ENCODE measurements at places on chromosomes 2 and 18.

DNA sequence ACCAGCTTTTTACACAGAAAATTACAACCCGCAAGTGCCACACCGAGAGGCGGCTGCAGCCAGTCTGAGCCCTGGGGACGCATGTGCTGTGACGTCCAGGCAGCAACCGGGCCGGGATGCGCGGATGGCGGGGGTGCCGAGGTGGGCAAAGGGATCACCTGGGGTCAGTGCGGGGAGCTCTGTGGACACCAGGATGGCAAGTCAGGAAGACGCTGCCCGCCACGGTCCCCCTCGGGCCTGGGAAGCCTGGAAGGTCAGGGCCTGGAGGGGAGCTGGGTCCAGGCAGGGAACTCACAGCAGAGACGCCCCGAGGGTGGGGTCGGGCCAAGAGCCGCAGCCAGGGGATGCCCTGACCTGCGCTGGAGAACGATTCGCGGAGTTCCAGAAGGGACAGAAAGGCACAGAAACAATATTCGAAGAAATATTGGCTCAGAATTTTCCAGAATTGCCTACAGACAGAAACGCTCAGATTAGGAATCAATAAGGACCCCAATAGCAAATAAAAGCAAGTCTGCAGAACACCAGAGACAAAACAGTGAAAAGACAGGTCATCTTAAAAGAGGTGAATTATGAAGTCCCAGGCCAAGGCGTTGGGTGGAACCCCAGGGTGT, 11.7 kb upstream of the KIF1A start:
- DNase-seq, result no peak

DNA sequence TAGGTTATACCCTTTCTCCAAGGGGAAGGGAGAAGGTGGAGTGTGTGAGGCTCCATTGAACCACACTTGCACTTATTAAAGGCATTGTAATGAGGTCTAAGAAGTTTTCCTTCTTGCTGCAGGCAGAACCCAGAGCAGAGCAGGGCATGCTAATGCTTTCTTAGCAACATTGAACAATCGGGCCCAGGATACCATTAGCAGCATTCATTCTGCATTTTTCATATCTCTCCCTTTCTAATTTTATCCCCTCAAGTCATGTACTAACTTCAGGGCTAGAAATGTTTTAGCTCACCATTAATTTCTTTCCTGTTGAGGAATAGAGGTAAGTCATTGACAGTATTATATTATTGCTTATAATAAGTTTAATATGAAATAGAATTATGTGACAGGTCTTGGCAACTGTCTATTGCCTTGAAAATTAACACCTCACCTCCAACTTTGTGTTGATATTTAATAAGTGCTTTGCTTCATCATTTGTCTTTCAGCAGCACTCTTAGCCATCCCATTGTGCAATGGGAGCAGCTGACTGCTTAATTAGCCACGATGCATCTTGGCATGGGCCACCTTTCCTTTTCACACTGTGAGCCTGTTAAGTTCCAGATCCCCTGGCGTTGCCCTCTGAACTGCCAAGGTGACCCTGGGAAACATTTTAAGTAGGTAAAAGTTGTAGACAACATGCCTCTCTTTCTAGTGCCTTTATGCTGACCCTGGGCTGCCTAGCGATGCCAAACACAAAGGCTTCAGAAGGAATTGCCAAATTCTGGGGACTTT, 300.8 kb upstream of the MEX3C start:
- DNase-seq, result no peak

- DNase-seq, result no peak
Observed at GRCh38 chr2:20397811-20398447, 47.3 kb upstream of the PUM2 start.

- no peak for DNase-seq
Observed at GRCh38 chr18:42289526-42289925, 334.5 kb downstream of the PIK3C3 start.

GRCh38 chr2:106944215-106944614, 58.2 kb upstream of the ST6GAL2 start:
- peak; percentile 78 for DNase-seq

DNA sequence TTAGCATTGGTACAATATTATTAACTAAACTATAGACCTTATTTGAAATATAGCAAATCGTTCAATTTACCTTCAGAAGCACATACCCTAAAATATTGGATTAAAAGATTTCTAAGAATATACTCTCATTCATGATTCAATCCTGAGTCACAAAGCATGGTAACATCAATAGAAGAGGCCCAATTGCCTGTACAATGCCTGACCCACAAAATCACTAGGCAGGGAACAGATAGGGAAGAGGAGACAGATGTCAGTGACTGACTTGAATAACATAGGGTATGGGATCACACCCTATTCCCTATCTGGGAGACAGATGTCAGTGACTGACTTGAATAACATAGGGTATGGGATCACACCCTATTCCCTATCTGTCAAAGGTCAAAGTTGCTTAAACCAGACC, 611.6 kb upstream of the VRK2 start:
- DNase-seq, result no peak

- no peak for DNase-seq
Observed at GRCh38 chr2:174327021-174327840, 7.5 kb upstream of the SP9 start.

- DNase-seq, result no peak
Observed at GRCh38 chr2:142285480-142285879, 154.7 kb upstream of the LRP1B start.

GRCh38 chr2:120312860-120313694, 32.9 kb upstream of the INHBB start:
- peak; percentile 64 for DNase-seq

- no peak for DNase-seq
Observed at GRCh38 chr2:9375857-9376428, 47.4 kb downstream of the ITGB1BP1 start.

DNA sequence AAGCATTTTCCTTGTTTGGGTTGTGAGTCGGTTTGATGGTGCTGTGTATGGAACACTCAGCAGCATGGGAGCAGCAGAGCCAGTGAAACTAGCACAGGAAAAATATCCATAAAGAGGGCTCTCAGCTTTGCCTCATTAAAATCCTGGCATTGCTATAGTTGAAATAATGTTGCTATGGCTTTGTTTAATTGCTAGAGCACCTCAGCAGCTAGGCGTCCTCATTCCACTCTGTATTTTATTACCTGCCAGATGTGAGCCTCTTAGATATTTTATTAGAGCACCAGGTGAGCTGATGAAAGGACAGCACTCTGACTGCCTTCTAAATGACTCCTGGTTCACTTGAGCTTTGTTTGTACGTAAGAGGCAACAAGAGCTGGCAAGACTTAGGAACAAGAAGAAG, 232.4 kb downstream of the MTX2 start:
- DNase-seq, result no peak

GRCh38 chr2:167939514-167940345, 307.7 kb downstream of the STK39 start:
- DNase-seq, result no peak

DNA sequence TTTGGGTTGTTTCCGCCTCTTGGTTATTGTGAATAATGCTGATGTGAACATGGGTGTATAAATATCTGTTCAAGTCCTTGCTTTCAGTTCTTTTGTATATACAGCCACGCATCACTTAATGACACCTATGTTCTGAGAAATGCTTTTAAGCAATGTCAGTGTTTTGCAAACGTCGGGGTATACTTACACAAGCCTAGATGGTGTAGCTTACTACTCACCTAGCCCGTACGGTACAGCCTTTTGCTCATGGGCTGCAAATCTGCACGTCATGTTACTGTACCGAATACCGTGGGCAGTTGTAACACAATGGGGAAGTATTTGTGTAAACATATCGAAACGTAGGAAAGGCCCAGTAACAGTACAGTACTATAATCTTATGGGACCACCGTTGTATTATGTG, 12.4 kb downstream of the RALB start:
- DNase-seq, result no peak

DNA sequence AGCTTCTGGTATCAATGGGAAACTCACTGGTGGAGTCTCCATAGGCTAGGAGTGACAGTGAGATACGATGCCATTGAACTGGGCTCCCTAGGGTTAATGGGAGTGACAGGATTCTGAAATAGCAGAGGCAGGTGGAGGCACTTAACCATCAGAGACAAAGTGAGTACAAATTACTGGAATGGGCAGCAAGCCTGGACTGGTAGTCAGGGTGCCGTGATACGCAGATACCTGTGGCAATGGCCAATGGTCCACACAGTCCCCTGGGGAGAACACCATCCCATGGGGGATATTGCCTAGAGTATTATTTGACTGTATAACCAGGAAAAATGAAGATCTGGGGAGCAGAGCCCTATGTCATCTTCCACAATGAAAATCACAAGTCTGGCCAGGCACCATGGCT, 17.3 kb downstream of the CHCHD5 start:
- DNase-seq, result no peak

DNA sequence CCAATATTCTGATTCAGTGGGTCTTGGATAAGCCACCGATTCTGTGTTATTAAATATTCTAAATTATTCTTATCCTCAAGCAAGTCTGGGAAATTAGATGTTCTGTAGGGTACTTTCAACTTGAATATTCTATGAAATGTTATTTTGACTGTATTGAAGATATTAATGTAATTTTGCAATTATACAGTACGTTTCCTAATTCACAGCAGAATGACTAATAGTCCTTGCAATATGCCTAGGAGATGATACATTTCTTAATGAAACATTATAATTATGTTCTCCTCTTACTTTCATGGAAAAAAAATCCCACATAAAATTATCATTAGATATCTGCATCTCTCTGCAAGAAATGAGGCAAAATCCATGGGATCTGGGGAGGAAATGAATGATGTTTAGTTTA, 46.2 kb upstream of the PLA2R1 start:
- no peak for DNase-seq

GRCh38 chr2:9332853-9333245, 90.5 kb downstream of the ITGB1BP1 start:
- DNase-seq, result no peak

GRCh38 chr2:223921204-223921603, 23.9 kb downstream of the WDFY1 start:
- DNase-seq, result no peak

- peak; percentile 74 for DNase-seq
Observed at GRCh38 chr18:27413495-27414401, 228.6 kb upstream of the CHST9 start.

GRCh38 chr18:41036346-41036745, 918.7 kb upstream of the PIK3C3 start:
- no peak for DNase-seq

DNA sequence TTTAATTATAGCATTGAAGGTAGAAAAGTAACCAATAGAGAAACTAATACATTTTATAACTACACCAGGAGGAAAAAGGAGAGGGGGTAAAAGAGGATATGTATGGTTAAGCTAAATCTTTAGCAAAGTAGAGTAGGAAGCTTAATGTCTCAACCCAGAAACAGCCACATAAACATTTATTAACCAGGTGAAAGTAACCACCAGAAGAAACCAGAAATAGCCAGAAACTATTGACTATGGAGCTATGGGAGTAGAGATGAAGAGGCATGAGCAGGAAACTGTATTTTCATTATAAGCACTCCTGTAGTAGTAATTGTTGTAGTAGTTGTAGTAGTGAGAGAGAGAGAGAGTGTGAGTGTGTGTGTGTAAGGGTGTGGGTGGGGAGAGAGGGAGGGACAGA, 617.5 kb upstream of the CHAC2 start:
- DNase-seq, result no peak

GRCh38 chr2:178829981-178830380, 22.8 kb upstream of the TTN start:
- DNase-seq, result no peak

- DNase-seq, result no peak
Observed at GRCh38 chr18:9105420-9105819, 2.9 kb downstream of the NDUFV2 start.

DNA sequence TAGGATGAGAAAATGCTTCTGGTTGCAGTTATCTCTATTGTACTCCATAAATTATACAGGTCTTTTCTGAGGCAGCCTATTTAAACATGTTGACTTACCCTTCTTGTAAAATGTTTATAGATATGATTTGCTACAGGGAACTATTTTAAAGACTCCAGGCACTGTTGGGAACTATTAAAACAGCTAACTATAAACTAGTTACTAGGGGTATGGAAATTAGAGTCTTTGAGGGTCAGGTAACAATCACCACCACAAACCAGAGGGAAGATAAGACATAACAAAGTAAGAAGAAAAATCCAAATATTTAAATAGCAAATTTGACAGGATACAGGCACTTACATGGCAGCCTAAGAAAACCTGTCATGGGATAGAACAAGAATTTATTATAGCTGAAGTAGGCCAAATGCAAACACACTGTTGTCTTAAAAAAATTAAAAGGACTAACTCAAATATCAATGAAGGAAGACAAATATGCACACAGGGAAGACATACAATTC, 251.0 kb upstream of the CWC22 start:
- DNase-seq, result no peak

- no peak for DNase-seq
Observed at GRCh38 chr2:59018737-59019136, 777.6 kb upstream of the FANCL start.

DNA sequence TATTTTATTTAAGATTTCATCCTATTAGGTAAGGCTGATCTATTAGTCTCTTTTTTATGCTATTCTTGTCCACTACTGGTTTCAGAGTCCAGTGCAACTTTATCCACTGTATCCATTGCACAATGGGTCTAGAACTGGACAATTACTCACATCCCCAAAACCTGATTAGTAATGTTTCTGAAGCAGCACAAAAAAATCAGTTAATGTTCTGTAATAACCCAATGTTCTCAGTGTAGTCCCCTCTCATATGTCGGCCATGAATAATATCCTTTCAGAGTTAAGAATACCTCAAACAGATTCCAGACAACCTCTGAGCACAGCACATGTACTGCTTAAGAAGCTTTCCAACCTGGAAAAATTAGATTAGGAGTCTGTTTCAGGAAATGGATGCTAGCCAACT, 29.7 kb downstream of the MGAT4A start:
- DNase-seq, result no peak

DNA sequence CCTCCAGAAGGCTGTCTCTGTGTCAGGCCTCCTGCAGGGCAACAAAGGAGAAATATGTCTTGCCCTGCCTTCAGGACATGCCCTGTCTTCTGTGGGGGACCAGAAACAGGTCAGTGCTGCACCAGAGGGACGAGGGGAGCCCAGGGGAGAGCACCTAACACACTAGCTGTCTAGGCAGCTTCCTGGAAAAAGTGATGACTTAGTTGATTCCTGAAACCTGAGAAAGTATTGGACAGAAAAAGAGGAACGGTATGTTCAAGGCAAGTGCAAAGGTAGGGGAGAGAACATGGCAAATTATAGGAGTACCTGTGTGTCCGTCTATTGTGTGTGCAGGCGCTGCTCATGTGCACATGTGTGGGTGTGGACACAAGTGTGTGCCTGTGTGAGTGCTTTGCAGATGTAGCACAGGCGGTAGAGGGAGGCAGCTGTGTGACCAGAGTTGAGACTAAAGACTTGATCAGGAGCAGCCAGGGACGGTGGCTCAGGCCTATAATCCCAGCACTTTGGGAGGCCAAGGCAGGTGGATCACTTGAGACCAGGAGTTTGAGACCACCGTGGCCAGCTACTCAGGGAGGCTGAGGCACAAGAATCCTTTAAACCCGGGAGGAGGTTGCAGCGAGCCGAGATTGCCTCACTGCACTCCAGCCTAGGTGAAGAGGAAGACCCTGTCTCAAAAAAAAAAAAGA, 119.5 kb downstream of the GYPC start:
- DNase-seq, result no peak

GRCh38 chr2:1518867-1519530, 105.7 kb downstream of the TPO start:
- no peak for DNase-seq
